ENCODE measurements at places on chromosomes 1 and 21.

- DNase-seq: no peak
Measured at GRCh38 chr21:41432562-41433460, 6.8 kb downstream of the MX1 start.

DNA sequence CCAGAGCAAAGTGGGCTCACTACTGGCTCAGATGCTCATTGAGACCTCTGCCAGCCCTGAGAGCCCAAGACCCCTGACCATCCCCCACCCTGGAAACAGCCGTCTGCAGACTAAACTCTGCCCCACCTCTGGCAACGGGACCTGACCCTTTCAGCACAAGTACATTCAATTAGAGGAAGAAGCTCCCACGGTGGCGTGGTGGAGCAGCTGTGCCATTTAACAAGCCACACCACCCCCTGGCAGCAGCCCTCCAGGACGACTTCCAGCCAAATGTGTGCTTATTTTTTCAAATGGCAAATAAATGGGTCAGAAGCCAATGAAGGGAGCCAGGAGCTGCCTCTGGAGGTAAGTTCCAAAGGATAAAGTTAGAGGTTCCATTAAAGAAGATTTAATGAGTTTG, 226.7 kb downstream of the NPHP4 start:
- DNase-seq: no peak

- DNase-seq: no peak
Measured at GRCh38 chr1:198523182-198523950, 17.1 kb downstream of the ATP6V1G3 start.

DNA sequence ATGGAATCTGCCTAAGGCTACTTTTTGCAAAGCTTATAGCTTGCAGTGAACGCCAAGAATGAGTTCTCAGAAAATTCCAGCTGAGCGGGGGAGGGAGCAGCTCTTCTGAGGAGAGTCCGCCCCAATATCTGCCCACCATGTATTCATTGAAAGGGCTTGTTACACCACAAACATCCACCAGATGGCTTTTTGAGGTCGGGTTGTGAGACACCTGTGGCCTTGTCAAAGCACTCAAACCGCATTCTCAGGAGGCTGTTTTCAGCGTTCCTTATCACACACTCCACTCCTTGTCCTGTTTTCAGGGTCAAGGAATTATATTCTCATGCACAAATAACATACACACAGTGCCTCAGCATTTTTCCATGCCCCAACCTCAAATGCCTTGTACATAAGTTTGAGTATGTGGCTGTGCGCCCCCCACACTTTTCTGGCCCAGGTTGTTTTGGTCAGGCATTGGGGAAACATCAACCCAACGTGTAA, 3.9 kb upstream of the C4BPB start:
- DNase-seq: peak; percentile 43

GRCh38 chr1:96234299-96234698, 487.3 kb upstream of the PTBP2 start:
- no peak for DNase-seq

- no peak for DNase-seq
Measured at GRCh38 chr1:168202941-168203654, 22.7 kb upstream of the SFT2D2 start.

DNA sequence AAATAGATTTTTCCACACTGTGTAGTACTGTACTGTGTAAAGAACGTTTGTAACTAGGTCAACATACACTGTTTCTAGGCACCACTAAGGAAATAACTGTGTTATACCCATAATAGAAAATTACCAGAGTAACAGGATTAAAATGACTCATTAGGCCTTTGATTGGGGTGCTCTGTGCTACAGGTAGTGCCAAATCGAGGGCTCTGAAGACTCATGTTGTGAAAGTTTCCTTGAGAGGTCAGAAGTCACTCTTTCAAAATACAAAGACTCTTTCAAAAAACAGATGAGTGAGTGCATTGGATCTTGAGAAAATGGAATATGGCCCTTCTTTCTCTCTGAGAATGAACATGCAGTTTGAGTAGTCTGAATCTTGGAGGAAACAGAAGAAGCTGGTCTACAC, 143.0 kb downstream of the MRPL39 start:
- DNase-seq: no peak

DNA sequence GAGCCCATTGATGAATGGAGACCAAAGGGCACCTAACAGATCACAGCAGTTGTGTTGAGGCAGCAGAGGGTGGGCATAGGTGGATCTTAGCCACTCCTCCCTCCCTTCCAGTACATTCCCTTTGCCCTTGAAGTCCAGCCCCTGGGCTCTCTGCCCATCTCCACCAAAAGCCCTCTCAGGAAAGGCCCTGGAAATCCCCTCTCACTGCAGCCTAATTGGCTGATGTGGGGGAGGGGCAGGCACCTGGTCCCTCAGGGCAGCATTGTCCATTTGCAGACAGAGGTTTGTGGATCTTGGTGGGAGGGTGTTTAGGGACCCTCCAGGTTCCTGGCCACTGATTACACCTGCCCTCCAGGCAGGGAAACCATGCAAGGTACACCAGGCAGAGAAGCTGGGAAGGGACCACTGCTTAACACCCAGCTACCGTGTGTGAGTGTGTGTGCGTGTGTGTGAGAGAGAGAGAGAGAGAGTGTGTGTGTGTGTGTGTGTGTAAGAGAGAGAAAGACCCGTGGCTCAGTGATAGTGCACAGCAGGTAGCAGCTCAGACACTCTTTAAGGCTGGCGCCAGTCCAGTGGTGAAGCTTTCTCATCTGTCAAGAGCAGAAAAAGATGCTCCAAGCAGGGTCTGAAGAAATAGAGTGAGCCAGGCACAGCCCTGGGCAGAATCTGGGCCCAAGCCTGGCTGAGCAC, 71.1 kb downstream of the MATN1 start:
- no peak for DNase-seq

GRCh38 chr1:3611170-3612019, at the start of gene MEGF6:
TSS of gene MEGF6 (minus strand) at chr1:3611508. CDS start at chr1:3611268, 240 bp downstream.
- no peak for DNase-seq

GRCh38 chr1:97200595-97200994, 479.0 kb downstream of the PTBP2 start:
- no peak for DNase-seq

DNA sequence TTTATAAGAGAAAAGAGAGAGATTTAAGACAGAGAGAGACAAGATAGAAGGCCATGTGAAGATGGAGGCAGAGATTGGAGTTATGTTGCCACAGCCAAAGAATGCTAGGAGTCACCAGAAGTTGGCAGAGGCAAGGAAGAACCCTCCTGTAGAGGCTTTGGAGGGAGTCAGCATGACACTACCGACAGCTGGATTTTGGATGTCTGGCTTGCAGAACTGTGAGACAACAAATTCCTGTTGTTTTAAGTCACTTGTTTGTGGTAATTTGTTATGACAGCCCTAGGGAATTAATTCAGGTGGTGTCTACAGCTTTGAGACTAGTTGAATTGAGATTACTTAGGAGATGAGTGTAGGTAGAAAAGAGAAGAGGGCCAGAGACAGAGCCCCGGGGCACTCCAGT, 158.5 kb downstream of the DNM3 start:
- no peak for DNase-seq

DNA sequence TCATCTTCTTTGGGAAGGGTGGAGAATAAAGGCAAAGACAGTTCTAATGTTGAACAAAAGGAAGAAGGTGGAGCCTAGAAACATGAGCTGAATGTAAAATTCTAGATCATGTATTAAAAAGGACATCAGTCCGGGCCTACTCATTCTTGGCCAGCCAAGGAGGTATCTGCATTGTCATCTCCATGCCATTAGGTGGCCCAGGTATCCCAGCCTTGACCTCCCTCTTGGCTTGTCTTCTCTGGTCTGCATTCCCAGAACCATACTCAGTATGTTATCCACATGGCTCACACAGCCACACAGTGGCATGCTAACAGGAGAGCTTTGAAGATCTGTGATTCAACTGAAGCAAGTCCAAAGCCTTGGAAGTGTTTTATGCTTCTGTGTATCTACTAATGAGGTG, 369.8 kb upstream of the KAZN start:
- DNase-seq: no peak

GRCh38 chr1:12296623-12297022, 66.8 kb downstream of the VPS13D start:
- DNase-seq: no peak

GRCh38 chr1:206505702-206506355, 1.5 kb upstream of the RASSF5 start:
- no peak for DNase-seq

- DNase-seq: peak; percentile 52
Measured at GRCh38 chr1:161726473-161727255, 5.3 kb downstream of the FCRLB start.

DNA sequence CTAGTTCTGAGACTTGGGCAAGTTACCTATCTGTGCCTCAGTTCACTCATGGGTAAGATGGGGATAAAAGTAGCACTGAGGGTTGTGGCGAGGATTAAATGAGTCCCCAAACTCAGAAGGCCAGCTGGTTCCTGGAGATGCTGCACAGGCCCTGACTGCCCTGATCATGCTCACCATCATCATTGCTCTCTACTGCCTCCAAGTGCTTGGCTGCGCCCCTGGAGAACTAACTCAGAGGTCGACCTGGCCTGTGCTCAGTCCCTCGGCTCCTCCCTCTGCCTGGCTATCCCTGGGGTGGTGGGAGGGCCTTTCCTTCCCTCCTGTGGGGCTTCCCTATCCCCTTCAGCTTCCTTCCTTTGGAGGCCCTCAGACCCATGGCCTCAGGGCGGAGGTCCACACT, 5.6 kb downstream of the SLC5A9 start:
- DNase-seq: no peak

DNA sequence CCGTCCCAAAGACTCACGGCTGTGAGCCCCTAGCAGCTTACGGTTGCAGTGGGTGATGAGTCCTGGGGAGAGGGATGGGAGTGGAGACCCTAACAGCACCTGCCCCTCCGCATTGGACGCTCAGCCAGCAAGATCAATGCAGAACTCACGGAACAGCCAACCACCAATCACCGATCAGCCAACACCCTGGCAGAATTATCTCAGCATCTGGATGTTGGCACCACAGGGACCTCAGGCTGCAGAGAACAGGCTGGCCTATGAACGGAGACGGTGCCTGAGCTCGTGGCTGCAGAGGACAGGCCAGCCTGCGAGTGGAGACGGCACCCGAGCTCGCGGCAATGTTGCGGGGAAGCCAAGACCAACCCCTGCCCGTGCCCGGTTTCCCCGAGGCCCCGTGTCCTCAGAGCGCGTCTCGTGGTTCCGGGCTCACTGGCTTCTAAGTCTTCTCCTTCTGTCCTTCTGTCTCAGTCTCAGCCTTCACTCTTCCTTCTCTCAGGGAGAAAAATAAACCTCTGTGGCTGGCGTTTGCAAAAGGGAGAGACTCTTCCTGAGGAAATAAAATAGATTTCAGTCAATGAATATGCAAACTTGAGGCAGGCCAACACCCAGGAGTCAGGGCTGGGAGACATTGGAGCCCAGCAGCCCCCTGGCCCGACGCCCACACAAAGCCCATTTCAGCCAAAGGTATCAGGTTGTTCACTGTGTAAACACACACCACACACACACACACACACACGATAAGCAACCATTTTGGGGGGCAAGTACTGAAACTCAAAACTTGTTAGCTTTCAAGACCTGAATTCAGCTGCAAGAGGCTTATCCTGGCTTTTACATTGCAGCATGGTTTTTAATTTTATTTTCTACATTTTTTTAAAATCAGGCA, 67.8 kb downstream of the SIK1 start:
- DNase-seq: no peak

DNA sequence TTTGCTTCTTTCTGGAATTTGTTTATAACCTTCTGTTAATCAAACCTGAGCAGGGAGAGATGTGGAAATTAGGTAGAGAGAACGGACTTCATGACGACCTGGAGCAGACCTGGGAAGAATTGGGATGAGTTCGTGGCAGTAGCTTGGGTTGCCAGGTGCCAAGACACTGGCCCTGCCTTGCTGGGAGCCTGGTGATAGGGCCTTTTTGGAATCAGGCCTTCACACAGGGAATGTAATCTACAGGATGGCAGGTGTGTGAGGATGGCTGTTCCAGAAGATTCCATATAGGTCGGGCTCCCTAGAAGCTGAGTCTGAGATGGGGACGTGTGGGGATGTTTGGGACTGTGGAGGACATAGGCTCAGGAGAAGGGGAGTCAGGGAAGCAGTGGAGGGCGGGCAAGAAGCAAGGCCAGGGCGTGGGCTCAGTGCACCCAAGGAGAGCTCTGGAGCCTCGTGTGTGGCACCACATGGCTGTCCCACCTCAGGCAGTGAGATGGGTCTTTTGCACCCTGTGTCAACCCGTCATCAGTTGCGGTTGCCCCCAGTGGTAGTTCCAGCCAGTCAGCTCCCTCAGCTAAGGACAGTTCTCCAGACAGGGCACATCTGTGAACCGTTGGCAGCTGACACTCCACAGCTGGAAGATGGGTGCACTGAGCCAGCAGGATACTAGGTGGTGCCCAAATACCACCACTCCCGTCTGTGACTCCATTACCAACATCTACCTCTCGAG, 395.9 kb downstream of the MATN1 start:
- DNase-seq: no peak

- DNase-seq: no peak
Measured at GRCh38 chr1:157487096-157487495, 65.2 kb downstream of the FCRL5 start.

DNA sequence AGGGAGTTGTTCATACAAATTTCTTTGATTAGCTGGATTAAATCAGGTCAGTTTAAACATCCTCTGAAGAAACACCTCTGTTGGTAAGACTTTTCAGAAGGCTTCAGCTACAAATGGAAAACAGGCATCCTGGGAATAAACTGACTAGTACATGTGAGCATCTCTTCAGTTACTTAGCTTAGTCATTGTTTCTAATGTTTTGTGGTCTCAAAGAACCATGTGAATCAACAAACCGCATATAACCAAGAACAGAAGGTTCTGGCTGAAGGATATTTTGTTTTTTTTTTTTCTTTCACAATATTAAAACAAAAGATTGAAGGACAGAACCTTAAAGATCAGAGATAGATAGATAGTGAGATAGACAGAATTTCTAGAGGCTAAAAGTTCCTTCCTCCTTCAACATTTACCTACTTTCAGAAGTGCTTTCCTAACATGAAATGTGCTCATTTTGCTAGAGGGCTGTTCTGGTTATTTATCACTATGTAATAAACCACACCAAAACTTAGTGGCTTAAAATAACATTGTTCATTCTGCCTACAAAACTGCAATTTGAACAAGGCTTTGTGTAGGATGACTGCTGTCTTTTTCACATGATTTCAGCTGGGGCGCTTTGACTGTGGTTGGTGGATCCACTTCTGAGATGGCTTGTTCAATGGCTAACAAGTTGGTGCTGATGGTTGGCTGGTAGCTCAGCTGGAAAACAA, 119.8 kb upstream of the PTGFR start:
- no peak for DNase-seq

DNA sequence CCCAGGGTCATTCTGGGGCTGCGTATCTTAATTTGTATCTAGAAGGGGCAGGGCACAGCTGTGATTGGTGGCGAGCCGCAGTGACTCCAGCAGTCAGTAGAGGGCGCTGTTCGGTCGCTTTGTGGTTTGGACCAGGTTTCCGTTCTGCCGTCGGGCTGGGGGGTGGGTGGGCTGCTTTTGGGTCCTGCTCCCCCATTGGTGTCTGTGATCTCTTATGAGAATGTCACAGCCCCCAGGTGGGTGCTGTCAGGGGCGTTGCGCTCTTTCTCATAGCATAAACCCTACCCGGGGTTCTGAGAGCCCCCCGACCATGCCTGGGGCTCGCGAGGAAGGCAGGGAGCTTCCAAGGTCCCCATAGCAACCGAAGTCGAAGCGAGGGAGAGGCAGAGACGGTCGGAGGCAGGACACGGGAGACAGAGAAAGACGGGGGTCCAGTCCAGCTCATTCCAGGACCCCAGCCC, 5.4 kb downstream of the TFF3 start:
- DNase-seq: peak; percentile 54

GRCh38 chr1:60923389-60924087, 158.8 kb upstream of the NFIA start:
- DNase-seq: no peak

All from T-helper 2 cell treated with Interferon-gamma antibody and Interleukin-4, amounts not matched to agents 5 μg/mL and 100 μg/mL, for 36 hours (primary cell).